ENCODE measurements at places on chromosomes 3 and 15.

DNA sequence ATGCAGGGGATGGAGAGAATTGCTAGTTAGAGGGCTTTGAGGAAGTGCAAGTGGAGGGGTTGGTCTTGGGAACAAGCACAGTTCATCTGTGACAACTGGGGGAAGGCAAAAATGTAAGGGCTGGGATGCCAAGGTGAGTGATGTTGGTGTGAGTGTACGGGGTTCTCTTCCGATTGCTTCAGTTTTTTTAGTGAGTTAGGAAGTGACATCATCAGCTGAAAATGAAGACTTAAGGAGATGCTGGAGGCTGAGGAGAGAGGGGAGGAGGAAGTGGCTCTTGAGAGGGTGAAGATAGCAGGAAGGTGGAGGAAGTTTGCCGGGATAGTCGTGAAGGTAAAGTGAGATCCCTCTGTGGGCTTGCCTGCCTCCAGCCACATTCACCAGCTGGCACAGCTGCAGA, 12.7 kb downstream of the TICRR start:
- peak; percentile 90 for DNase-seq

GRCh38 chr3:194740859-194741491, 55.3 kb downstream of the FAM43A start:
- peak; percentile 53 for DNase-seq

DNA sequence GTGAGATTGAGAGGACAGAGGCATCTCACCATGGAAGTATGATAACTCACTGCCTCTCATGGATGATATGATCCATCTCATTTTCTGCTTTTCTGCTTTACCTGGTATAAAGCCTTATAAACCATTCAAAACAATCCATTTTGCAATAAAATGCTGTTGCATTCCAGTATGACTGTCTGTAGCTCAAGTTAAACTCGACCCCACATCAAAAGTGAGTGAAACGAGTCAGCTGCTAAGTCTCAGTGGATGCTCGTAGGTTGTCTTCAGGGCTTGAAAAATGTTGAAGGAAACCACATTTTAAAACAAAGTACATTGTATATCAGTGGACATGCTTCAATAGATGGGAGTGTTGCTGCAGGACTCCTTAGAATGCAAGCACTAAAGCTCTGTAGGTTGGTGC, 839.0 kb downstream of the TUSC7 start:
- no peak for DNase-seq

GRCh38 chr3:12966847-12967605, 106.2 kb downstream of the IQSEC1 start:
- no peak for DNase-seq

DNA sequence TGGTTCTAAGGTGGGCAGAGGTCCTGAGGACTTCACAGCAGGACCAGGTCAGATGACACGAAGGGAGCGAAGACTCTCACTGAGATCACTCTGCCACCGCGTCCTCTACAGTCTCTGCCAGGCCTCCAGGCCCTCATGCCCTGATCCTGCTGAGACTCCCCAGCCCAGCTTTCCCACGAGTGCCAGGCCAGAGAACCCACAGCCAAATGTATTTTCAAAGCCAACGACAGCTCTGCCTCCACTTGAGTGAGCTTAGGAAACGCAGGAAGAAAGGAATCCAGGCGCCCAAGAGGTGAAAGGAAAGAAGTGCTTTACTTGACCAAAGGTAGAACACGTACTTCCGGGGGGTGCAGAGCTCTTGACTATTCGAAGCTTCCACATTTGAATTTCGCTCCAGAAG, 275.0 kb downstream of the XXYLT1 start:
- no peak for DNase-seq

DNA sequence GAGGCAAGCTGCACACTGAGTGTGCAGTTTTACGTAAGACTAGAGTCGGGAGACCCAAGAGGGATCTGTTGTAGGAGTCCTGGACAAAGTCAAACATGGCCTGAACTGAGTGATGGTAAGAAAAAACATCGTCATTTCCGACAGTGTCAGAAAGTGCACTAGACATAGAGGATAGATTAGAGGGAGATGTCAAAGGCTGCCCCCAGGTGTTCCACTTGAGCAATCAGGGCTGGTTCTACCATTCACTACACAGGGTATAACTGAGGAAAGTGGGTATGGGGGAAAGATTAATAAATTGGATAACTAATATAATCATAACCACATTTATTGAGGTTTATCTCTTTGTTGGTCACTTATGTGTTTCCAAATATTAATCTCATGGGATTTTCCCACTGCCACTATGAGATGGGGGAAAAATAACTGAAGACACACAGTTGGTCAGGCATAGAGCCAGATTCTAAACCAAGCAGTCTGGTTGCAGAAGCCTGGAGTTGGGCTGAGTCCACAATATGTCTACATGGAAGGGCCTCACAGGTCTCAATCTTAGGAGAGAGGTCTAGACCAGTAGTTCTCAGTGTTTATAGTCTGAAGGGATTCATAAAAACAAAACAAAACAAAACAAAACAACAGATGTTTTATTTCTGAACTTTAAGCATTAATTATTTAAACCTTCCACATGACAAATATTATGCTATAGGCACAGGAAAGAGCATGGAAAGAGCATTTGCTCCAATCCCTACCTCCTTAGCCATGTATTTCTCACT, 766.5 kb downstream of the NTRK3 start:
- DNase-seq = no peak

- DNase-seq = no peak
Measured at GRCh38 chr3:27869152-27869551, 147.0 kb upstream of the EOMES start.

GRCh38 chr3:107426223-107426622, 49.0 kb downstream of the CCDC54 start:
- DNase-seq = no peak

DNA sequence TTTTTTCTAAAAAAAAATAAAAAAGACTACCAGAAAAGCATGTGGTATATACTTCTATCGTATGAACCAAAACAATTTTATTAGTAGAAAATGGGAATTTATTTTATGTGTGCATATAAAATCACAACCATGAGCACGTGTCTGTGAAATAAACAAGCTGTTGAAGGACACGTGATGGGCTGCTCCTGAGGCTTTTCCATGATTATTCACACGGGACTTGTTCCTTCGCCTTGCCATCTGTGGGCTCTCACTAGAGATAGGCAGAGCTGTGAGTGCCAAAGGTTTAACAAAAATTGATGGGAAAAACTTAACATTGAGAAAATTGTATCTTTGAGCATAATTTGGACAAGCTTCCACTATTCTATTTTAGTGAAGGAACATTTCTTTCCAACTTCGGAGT, 12.4 kb upstream of the ETV5 start:
- no peak for DNase-seq

GRCh38 chr3:188506446-188506845, 352.5 kb downstream of the LPP start:
- DNase-seq = no peak

- no peak for DNase-seq
Measured at GRCh38 chr3:71978150-71978721, 193.3 kb upstream of the PROK2 start.

- no peak for DNase-seq
Measured at GRCh38 chr3:153848702-153849101, 272.5 kb upstream of the ARHGEF26 start.

DNA sequence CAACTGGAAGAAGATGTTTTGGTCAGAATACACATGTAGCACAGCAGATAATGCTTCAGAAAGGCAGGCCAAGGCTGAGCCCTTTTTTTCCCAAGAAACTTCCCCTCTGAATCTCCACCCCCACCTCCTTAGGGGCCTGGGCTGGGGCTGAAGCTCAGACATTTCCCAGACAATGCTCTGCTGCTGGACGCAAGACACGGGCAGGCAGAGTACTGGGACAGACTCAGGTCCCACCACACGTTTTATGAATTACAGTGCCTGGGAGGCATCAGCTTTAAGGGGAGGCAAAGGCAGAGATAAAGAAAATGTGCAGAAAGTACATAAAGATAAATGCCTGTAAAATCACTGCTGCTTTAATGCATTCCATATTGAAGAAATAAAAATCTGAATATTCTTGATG, 479.4 kb downstream of the ERC2 start:
- DNase-seq = no peak

DNA sequence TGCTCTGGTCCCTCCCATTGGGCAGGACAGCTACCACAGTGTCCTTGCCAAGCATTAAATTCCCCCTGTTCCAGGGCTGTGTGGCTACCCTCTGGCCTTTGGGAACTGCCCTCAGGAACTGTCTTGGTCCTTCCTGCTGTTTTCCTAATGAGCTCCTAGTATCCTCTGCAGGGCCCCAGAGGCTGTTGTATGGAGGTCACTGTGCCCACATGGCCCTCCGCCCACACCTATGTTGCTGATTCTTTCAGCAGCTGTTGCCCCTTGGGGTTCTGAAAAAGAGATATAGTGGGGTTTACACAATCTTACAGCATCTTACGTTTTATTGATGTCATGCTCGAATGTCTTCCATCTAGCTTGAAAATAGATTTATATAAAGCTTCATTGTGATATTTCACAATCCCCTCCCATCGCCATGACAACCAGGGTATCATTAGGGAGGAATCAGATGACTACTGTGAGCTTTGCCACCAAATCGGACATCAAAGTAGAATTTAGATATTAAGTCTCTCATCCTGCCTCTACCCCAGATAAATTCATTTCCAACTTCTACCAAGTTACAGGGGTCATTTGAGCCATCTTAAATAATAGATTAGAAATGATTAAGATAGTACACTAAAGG, 97.1 kb upstream of the NR2E3 start:
- no peak for DNase-seq

GRCh38 chr3:37308247-37308646, 133.9 kb upstream of the LRRFIP2 start:
- no peak for DNase-seq

DNA sequence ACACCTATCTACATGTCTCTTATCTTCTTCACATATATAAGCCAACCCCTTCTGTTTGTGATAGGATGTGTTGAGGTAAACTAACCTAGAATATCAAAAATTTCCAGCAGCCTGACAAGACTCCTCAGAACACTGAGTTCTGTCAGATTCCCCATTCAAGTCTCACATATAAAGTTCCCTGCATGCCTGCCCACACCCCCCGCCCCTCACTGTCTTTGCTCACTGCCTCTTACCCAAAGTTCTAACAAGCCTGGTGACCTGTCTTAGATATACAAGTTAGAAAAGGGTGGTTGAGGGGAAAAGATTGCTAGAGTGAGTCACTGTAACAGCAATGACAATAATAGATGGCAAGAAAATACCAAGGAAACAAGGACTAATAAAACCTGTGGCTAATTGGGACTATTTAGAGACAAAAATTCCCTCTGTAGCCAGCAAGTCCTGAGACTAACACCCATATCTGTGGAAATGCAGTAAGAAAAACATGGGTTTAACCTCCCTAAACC, 40.1 kb downstream of the FBXO22 start:
- DNase-seq = no peak

DNA sequence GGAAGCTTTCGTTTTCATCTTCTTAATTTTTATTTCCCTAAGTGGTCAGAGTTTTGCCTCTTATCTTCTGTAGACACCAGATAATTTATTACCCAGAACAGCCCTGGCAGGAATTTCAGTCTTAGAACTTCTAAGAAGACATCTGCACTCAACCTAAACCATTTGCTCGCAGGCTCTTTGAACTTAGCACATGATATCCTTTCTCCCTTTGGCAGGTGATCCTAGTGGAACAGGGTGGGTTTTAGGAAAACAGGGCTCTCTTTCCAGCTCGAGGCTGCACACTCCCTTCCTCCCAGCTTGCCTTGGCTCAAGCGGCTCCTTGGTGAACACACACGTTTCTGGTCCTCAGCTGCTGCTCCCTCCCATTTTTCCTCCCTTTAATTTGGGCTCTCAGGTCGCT, 116.5 kb downstream of the THSD4 start:
- DNase-seq = no peak

GRCh38 chr3:40299721-40300335, 9.7 kb upstream of the EIF1B start:
- peak; percentile 73 for DNase-seq

GRCh38 chr3:40608091-40608490, 83.3 kb downstream of the ZNF621 start:
- DNase-seq = peak; percentile 66

- DNase-seq = no peak
Measured at GRCh38 chr3:133928903-133929607, 33.4 kb upstream of the RAB6B start.

- DNase-seq = no peak
Measured at GRCh38 chr15:68695061-68695595, 116.3 kb downstream of the CORO2B start.

DNA sequence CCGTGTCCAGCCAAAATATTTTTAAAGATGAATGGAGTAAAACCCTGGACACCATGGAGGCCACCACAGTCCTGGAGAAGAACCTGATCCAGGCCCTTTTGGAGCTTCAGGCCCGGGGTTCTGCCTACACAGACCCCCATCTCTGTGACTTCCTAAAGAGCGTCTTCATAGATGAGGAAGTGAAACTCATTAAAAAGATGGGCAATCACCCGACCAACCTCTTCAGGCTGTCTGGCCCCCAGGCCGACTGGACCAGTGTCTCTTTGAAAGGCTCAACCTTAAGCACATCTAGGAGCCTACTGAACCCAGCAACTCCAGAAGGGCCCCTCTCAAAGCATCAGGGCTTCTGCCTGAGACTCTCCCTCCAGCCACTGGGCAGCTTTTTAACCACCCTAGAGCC, 107.9 kb upstream of the FAM174B start:
- DNase-seq = no peak

DNA sequence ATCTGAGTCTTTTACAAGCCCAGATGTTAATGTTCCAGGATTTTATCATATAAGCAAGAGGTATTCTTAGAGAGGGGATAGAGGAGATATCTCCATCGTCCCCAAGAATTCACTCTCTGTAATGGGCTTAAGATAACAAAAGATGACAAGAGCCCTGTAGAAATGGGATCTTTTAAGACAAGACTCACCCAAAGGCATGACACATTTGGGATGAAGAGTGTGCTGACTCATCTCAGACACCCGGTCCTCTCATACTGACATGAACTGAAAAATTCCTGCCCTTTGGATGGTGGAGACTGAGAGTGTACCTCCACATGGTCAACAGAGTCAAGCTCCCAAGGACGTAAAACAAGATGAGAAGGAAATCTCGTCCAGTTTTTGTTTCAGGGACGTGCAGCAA, 11.0 kb downstream of the LEKR1 start:
- peak; percentile 24 for DNase-seq

GRCh38 chr3:10303785-10304184, 11.0 kb upstream of the GHRL start:
- no peak for DNase-seq

GRCh38 chr3:193819117-193820010, 226.4 kb downstream of the OPA1 start:
- DNase-seq = no peak

GRCh38 chr3:142445816-142446254, 2.0 kb downstream of the XRN1 start:
- DNase-seq = no peak

GRCh38 chr3:76724706-76725105, 315.2 kb upstream of the ROBO2 start:
- no peak for DNase-seq

- no peak for DNase-seq
Measured at GRCh38 chr15:89379818-89380217, 45.2 kb upstream of the POLG start.

GRCh38 chr15:42349186-42349585, 10.1 kb upstream of the CAPN3 start:
- peak; percentile 21 for DNase-seq

Data from NCI-H226 (cell line).